ENCODE measurements at places on chromosomes 12 and 14.

DNA sequence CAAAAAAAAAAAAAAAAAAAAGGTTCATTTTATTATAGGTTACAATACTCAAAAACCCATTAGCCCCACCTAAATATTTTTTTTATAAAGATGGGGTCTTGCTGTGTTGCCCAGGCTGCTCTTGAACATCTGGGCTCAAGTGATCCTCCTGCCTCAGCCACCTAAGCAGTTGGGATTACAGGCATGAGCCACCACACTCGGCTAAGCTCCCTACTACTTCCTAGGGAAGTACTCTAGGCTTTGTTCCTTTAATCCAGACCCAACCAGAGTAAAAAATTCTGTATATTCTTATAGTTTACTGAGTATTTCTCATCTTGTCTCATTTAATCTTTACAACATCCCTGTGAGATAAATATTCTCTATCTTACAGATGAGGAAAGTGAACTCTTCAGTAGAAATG, 50.7 kb downstream of the RBMS2 start:
- no peak for DNase-seq

DNA sequence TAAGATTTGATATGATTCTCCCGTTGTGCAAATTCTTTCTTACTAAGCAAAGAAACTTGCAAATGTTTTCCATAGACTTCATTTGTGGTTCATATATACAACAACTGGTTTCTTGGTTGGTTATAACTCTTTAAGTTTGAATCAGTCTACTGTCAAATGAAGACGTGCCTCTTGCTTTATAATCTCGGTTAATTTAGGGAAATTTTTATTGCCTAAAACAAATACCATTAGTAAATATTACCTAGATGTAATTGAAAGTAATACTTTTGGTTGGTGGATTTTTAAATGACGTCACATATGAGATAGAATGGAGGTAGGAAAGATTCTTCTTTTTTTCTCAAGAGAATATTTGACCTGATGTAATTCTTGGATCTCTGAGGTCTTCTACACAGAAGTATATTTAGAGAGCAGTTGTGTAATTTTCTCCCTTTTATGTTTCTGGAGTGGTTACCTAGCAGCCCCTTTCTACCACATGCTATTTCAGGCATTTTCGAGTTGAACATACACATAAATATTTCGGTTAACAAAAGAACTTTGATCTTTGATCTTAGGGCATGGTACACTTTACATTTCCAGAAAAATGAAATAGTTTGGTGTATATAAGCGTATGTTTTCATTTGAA, 1.7 kb downstream of the ATF7IP start:
- DNase-seq, result peak; percentile 13

- no peak for DNase-seq
Measured at GRCh38 chr14:100369019-100369418, 45.9 kb downstream of the SLC25A47 start.

- DNase-seq, result no peak
Measured at GRCh38 chr12:66092559-66093269, 37.8 kb downstream of the LLPH start.

GRCh38 chr12:56021889-56022497, 1.1 kb downstream of the IKZF4 start:
- no peak for DNase-seq

DNA sequence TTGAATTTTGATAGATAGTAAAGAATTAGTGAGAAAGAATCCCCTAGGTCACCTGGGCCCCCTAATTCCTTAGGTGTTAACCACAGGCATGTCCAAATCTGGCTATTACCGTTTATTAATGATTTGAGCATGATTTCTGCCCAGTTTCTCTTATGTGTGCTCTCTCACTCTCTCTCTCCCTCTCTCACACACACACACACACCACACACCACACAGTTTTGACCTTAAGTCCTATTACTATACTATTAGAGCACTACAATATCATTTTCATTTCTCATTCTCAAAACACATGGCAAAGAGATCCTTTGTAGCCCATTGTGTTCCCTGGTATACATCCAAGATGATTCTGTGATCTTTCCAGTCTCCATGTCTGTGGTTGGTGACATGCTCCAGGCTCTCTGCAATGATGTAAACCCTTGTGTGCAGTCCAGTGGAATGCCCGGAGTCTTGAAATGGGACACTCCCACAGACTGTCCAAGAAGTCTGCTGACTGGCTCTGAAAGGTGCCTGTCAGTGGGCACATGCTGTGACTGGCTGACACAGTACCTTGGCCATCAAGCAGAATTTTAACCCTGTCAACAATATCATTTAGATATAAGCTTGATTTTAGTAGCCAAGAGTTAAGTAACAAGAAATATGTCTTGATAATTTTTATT, 96.2 kb downstream of the FIGNL2 start:
- peak; percentile 72 for DNase-seq

All from foreskin melanocyte (primary cell).